CD4-positive, alpha-beta memory T cell (primary cell): ENCODE measurements at places on chromosomes 16 and 17.

DNA sequence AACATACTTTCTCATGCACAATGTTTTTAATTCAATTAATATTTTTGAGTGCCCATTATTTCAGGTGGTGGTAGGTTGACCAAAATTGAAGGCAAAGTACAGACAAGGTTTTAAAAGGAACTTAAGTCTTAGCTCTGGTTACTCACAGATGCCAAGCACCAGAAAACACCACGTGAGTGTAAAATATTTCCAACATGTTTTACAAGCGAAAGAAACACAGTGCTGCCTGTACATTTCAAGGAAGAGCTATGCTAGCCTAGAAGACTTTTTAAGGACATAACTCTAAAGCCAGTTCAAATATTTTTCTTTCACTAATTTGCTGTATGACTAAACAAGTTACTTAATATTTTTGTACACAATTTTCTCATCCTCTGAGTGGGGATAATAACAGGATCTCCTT is 736.4 kb upstream of the GOT2 start:
- no peak overlapping the region for H3K27ac ChIP-seq
- no peaks in the 10 kb centered on the region for H3K4me1 ChIP-seq
- H3K4me3 ChIP-seq, result no peak overlapping the region
- no peaks in the 10 kb centered on the region for H3K36me3 ChIP-seq
- no peak for DNase-seq
- H3K27me3 ChIP-seq, result no peaks in the 10 kb centered on the region

- H3K27ac ChIP-seq, result no peak overlapping the region
- peak overlapping the region; percentile 23 for H3K4me3 ChIP-seq
- peaks cover 40% of the 10 kb centered on the region for H3K4me1 ChIP-seq
- H3K36me3 ChIP-seq, result peaks cover 19% of the 10 kb centered on the region
These were observed 45.6 kb downstream of the PRMT7 start for GRCh38 chr16:68356249-68356918.

- no peak overlapping the region for H3K4me3 ChIP-seq
- H3K36me3 ChIP-seq, result no peaks in the 10 kb centered on the region
- no peak for DNase-seq
- peaks cover 14% of the 10 kb centered on the region for H3K4me1 ChIP-seq
- no peak overlapping the region for H3K27ac ChIP-seq
These were observed 1.6 kb upstream of the LRRC75A start for GRCh38 chr17:16493531-16494046.

- H3K4me1 ChIP-seq, result no peaks in the 10 kb centered on the region
- peaks cover 89% of the 10 kb centered on the region for H3K36me3 ChIP-seq
- no peak overlapping the region for H3K27ac ChIP-seq
- no peaks in the 10 kb centered on the region for H3K27me3 ChIP-seq
- no peak for DNase-seq
These were observed 26.9 kb downstream of the PTRH2 start for GRCh38 chr17:59680314-59680713.

DNA sequence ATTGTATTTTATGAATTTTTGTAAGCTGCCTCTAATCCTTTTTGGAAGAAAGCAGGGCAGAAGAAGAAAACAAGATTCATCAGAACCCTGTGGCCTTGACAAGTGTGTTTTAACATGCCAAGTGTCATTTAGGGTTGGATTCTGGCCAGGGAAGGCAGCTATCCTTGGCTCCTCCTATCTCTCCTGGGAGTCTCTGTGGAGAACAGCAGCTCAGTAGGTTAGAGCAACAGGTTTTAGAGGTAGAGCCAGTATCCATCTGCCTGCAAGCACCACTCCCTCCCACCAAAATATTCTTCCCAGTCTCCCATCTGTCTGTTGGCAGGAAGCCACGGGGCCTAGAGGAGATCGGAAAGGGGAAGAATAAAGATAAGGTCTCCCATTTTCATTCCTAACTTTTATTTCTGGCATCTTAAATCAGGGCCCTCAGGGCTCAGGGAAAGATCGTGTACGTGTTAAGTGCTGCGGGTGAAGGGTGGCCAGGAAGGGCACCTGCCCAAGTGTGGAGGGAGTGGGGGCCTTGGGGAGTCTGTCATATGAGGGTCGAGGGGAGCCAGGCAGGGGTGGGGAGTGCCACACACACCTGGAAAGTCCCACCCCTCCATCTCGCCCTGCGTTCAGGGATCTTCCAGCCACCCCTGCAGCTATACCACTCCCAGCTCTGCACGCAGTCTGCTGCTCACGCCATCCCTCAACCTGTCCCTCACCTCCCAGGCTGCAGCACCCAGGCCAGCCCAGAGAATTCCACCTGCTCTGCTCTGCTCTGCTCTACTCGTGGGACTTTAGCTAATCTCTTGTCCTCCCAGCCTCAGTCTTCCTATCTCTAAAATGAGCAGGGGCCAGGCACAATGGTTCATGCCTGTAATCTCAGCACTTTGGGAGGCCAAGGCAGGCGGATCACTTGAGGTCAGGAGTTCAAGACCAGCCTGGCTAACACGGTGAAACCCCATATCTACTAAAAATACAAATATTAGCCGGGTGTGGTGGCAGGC is 17.1 kb upstream of the CPSF4L start:
- no peak overlapping the region for H3K4me3 ChIP-seq
- no peaks in the 10 kb centered on the region for H3K4me1 ChIP-seq
- no peaks in the 10 kb centered on the region for H3K36me3 ChIP-seq
- no peaks in the 10 kb centered on the region for H3K27me3 ChIP-seq
- no peak for DNase-seq
- no peak overlapping the region for H3K27ac ChIP-seq

DNA sequence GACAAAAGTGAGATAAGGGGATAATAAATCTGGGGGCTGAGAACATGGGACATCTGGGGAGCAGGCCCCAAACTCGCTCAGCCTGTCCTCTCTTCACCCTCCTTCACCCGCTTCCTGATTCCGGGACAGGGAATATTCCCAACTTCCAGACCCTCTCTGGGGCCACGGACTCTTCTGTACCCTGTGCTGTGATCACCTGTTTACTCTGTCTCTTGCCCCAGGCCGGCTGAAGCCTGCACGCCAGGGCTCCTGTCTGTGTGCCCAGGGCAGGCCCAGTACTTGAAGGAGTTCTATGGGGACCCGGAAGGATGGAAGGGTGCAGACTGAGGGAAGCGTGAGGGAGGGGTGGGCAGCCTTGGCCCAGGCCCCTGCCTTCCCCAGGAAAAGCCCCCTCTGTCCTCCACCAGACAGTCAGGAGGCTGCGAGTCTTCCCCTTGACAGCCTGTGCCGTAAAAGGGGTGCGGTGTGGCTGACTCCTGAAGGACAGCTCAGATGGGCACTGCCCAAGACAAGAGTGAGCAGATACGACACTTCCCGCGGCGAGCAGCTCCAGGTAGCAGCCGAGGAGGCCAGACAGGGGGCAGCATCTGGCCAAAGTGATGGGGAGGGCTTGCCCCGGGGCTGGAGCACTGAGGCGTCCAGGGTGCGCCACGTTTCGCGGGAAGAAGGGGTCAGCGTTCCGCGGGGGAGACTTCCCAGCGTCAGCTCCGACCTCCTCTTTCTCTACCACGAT is 1.0 kb upstream of the CCNF start:
- peak overlapping the region; percentile 36 for H3K4me3 ChIP-seq
- H3K27me3 ChIP-seq, result no peaks in the 10 kb centered on the region
- peaks cover 20% of the 10 kb centered on the region for H3K4me1 ChIP-seq
- DNase-seq, result no peak
- H3K27ac ChIP-seq, result peak overlapping the region; percentile 52
- peaks cover 11% of the 10 kb centered on the region for H3K36me3 ChIP-seq

GRCh38 chr16:6207580-6207979 is 1110.0 kb upstream of the EEF2KMT start:
- H3K27me3 ChIP-seq, result no peaks in the 10 kb centered on the region
- H3K36me3 ChIP-seq, result no peaks in the 10 kb centered on the region

GRCh38 chr16:68313116-68313515 is 2.3 kb downstream of the PRMT7 start:
- no peak overlapping the region for H3K27ac ChIP-seq
- no peaks in the 10 kb centered on the region for H3K27me3 ChIP-seq
- no peak overlapping the region for H3K4me3 ChIP-seq
- H3K36me3 ChIP-seq, result peaks cover 20% of the 10 kb centered on the region
- H3K4me1 ChIP-seq, result peaks cover 44% of the 10 kb centered on the region

DNA sequence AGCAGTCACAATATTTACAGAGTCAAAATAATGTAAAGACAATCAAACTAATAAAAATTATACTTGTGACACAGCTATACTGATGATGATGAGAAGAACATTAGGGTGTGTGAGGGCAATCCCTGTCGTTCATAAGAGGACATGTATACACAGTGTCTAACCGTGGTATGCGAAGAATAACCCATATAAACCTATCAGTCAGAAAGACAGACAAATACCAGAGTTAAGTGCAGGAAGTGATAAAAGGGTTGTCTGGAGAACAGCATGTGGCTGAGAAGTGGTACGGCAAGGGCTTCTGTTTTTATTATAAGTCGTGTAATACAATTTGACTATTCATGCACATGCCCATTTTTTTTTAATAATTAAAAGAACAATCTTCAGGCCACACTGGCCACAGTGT is 46.7 kb downstream of the LMF1 start:
- no peak overlapping the region for H3K27ac ChIP-seq
- DNase-seq, result no peak
- peaks cover 4% of the 10 kb centered on the region for H3K36me3 ChIP-seq
- no peaks in the 10 kb centered on the region for H3K4me1 ChIP-seq
- no peak overlapping the region for H3K4me3 ChIP-seq
- H3K27me3 ChIP-seq, result no peaks in the 10 kb centered on the region

- DNase-seq, result peak; percentile 62
- peak overlapping the region; percentile 56 for H3K27ac ChIP-seq
- H3K4me3 ChIP-seq, result peak overlapping the region; percentile 2
- H3K36me3 ChIP-seq, result no peaks in the 10 kb centered on the region
These were observed 7.5 kb downstream of the LDHD start for GRCh38 chr16:75108792-75109731.

DNA sequence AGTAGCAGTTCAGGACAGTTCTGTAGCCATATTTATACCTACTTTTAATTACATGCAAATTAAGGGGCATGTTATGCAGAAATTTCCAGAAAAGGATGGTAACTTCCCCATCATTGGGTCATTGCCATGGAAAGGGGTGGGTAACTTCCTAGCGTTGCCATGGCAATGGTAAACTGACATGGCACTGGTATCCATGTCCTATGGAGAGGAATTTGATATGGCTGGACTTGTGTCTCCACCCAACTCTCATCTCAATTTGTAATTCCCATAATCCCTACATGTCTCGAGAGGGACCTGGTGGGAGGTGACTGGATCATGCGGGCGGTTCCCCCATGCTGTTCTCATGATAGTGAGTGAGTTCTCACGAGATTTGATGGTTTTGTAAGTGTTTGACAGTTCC is 35.6 kb upstream of the CACNG4 start:
- no peak overlapping the region for H3K4me3 ChIP-seq
- DNase-seq, result no peak
- H3K27ac ChIP-seq, result no peak overlapping the region

GRCh38 chr16:53428681-53429080 is 5.6 kb upstream of the RBL2 start:
- H3K27me3 ChIP-seq, result no peaks in the 10 kb centered on the region
- no peaks in the 10 kb centered on the region for H3K36me3 ChIP-seq
- no peak overlapping the region for H3K27ac ChIP-seq

DNA sequence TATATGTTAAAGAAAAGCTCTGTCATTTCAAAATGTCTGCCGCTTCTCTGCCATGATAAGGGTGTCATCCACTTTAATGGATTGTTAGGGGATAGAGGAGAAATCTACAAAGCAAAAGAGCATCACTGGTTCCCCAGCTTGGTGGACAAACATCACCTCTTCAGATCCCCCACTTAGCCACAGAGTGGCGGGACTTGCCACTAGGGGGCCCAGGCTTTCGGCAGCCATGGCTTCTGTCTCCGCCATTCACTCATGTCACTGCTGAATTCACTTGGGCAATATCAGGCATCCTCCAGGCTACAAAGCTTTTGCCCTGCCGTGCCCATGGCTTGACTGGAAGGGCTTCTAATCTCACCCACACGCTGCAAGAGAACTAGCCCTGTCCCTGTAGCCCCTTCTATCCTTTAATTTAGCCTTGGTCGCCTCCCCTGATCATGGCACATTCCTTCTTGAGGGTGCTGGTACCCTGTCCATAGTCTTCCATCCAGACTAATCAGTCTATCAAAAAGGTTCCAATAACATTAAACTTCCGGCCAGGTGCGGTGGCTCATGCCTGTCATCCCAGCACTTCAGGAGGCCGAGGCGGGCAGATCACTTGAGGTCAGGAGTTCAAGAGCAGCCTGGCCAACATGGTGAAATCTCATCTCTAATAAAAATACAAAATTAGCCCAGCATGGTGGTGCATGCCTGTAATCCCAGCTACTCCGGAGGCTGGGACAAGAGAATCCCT is 34.7 kb downstream of the SBK1 start:
- H3K4me1 ChIP-seq, result no peaks in the 10 kb centered on the region
- no peaks in the 10 kb centered on the region for H3K27me3 ChIP-seq
- DNase-seq, result peak; percentile 53

GRCh38 chr17:76923491-76923890 is 55.3 kb downstream of the MGAT5B start:
- H3K27ac ChIP-seq, result no peak overlapping the region
- no peak for DNase-seq
- H3K36me3 ChIP-seq, result no peaks in the 10 kb centered on the region
- no peaks in the 10 kb centered on the region for H3K4me1 ChIP-seq
